Neural progenitor cell (in vitro differentiated cells): ENCODE measurements at places on chromosomes 13 and 19.

DNA sequence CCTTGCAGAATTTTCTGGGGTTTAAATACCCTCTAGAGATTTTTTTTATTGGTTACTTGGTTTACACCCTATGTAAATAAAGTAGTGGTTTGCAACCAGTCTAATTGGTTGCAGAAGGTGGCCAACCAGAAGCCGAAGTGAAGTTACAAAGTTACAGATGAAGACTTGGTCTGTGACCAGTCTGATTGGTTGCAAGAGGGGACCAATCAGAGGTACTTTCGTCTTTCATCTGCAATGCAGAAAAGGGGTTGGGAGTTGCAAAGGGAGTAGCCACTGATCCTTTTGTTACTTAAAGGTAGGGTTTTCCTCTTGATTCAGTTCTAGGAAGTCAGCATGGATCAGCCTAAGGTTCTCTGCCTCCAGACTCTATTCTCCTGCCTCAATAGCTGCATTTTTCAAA, 48.8 kb upstream of the CHST8 start:
- DNase-seq: no peak

DNA sequence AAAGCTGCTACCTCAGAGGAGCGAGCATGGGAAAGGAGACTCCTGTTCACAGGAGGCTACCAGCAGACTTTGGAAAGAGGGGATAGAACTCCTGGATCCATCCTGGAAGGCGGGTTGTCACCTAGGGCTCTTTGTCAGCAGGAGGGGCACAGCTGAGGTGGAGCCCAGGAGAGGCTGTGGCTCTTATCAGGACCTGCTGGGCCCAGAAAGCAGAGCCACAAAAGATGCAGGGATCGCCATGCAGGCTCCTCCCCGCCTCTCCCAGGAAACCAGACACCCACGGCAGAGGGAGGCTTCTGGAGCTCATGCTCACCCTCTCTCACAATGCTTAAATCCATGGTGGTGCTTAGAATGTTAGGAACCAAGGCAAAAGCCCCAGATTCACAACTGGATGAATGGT, 994.2 kb downstream of the UQCRFS1 start:
- DNase-seq: no peak

- no peak for DNase-seq
Observed at GRCh38 chr13:114111577-114111976, 20.8 kb downstream of the RASA3 start.

- no peak for DNase-seq
Observed at GRCh38 chr19:57273014-57273413, 7.3 kb upstream of the ZNF460 start.

DNA sequence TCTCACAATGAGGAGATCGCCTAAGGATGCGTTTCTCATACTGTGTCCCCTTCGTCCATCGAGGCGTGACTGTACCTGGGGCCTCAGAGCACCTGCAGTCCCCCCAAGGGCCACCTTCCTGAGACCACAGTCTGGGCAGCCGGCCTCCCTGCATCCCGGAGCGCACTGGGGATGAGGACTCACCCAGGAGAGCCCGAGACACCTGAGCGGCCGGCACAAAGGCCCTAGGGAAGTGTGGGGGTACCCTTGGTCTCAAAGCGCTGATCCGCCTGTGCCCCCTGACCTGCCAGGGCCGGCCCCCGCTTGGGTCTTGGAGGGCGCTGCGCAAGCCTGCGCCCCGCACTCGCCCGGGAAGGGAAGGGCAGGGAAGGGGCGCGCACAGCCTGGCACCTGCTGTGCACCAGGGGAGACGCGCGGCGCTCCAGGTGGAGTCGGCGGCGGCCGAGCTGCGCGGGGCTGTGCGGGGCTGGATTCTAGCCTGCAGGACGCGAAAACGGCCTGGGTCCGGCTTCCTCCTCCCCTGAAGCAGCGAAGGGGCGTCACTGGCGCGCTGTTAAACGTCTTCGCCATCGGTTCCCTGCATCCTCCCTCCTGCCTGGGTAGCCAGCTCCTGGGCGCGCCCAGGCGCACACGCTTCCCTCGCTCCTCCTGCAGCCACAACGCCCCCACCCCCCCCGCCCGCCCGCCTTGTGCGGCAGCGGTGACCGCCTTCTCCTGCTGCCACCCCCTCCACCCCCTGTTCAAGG, 13.6 kb upstream of the USP29 start:
- DNase-seq: no peak

DNA sequence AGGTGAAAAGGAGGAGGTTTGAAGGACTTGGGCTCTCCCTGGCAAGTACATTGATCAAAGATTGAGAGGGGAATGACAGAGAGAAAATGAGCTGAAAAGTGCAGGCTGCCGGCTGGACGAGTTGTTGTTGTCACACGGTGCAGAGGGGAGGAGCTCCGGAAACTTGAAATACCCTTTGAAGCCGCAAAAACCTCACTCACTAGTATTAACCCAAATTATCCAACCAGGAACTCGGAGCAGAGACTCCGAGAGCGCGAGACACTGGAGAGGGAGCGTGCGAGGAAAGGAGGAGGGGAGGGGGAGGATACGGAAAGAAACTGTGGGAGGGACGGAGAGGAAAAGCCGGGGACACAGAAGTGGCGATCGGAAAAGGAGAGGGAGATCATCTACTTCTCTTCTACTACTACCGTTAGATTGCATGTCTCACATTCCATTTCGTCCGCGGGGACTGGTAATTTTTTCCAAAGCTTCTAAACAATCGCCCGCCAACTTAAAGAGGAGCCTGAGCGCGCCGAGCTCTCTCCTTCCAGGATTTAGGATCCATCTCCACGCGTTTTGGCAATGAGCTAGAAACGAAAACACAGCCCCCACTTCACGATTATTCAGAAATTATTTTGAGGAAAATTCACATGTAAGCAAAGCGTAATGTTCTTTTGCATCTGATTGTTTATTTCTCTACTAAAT, at the start of gene DACH1:
DACH1 (minus strand) TSS at position 74 of the 684 bp plus-strand sequence.
- peak; percentile 86 for DNase-seq

- DNase-seq: no peak
Observed at GRCh38 chr13:98690348-98691022, 62.0 kb downstream of the SLC15A1 start.

DNA sequence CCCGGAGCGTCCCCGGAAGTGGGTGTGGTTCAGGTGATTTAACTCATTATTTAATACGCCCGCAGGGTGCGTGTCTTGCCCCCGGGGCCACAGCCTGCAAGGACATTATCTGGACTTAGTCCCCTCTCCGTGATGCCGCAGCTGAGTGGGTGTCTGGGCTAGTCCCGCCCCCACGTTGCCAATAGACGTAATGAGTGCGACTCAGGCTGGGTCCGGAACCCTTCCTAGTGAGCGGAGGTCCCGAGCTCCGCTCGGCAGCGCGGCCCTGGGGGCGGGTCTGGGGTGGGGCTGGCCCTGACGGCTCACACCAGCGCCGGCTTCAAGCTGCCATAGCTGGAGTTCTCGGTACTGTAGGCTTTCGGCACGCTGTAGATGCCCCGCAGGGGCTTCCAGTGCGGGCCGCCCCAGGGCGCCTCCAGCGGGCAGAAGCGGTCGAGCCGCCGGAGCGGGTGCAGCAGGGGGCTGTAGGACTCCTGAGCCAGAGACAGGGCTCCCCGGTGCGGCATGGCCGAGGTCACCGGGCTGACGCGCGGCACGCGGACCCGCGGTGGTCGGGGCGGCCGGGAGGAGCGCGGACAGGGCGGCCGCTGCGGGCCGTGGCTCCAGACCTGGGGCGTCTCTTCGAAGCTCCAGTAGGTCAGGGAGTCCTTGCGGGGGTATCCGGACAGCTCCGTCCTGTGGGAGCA, 918 bp upstream of the LHB start:
- DNase-seq: peak; percentile 79

GRCh38 chr13:50124536-50125303, 109.5 kb downstream of the KCNRG start:
- peak; percentile 85 for DNase-seq

- DNase-seq: no peak
Observed at GRCh38 chr19:45350477-45351058, 10.0 kb downstream of the KLC3 start.
